ENCODE measurements at places on chromosomes 12 and 14. TPM values are rescaled to one million over a fixed set of nuclear protein-coding genes. Genes with fewer than 3 reads are reported as not detected.

SLC6A13 gene
- total RNA-seq = under 0.01 TPM

PARP2 gene
- total RNA-seq = 9.9 TPM

RFX4 gene
- not detected for total RNA-seq

TAS2R46 gene
- total RNA-seq = 0.34 TPM

CHPT1 gene
- 10.3 TPM for total RNA-seq

ART4 gene
- not detected for total RNA-seq

SRGAP1 gene
- 9.6 TPM for total RNA-seq

LRRIQ1 gene
- total RNA-seq = 1.4 TPM

ASB2 gene
- under 0.01 TPM for total RNA-seq

PLEKHD1 gene
- total RNA-seq = 0.07 TPM

CLEC1B gene
- total RNA-seq = not detected

RNU4-1 gene
- not detected for total RNA-seq

TAS2R31 gene
- 5.6 TPM for total RNA-seq

NPFF gene
- not detected for total RNA-seq

HPD gene
- not detected for total RNA-seq

DCN gene
- not detected for total RNA-seq

DPPA3 gene
- total RNA-seq = not detected

Data from nasal cavity respiratory epithelium epithelial cell of viscerocranial mucosa (primary cell).